GF-D8 (cell line): ENCODE measurements at places on chromosomes 4 and X.

DNA sequence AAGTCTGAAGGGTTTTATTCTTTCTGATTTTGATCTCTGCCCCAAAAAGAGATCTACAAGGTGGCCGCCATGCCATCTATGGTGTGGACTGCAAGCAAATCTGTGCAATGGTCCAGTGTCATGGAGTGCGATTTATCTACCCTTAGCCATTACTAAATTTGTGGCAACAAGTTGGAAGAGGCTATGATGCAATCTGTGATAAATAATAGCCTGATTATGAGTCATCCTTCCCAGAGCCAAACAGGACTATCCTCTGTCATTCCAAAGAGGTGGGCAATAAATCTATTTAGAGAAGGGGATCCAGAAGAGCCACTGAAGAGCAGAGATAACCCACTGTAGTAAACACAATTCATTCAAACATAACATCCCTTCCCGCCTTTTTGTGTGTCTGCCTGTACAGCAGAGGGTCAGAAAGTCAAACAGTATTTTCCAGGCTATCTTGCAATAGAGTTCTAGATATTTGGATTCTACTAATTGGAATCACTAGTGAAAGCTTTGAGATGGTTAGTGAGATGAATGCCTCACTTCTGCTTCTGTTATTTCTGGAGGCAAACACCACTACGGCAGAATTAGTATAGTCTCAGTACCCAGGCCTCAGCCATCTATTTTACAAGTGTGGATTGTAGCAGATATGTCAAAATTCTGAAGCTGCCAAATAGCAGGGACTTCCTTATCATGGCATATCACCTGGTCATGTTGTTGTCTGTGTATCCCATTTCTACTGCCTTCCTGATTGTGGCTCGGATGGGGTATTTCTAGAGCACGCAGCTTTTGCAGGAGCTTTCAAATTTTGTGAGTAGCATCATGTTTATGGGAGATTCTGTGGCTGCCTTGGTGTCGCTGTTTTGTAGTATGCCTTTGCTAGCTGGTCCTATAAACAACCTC lies 192.0 kb downstream of the SMIM20 start:
- no peak for DNase-seq

- no peak for DNase-seq
Observed at GRCh38 chr4:4994312-4995097, 24.8 kb downstream of the CYTL1 start.

- no peak for DNase-seq
Observed at GRCh38 chr4:38954727-38955126, 77.5 kb downstream of the TMEM156 start.

- DNase-seq, result no peak
Observed at GRCh38 chr4:165779950-165780670, 92.9 kb upstream of the TLL1 start.

GRCh38 chrX:68433155-68433980 lies at the start of gene OPHN1:
Gene OPHN1 (minus strand): TSS chrX:68433495. CDS start chrX:68433020, 475 bp downstream.
- peak; percentile 1 for DNase-seq

GRCh38 chr4:24980064-24980690 lies 50.6 kb downstream of the LGI2 start:
- peak; percentile 52 for DNase-seq

DNA sequence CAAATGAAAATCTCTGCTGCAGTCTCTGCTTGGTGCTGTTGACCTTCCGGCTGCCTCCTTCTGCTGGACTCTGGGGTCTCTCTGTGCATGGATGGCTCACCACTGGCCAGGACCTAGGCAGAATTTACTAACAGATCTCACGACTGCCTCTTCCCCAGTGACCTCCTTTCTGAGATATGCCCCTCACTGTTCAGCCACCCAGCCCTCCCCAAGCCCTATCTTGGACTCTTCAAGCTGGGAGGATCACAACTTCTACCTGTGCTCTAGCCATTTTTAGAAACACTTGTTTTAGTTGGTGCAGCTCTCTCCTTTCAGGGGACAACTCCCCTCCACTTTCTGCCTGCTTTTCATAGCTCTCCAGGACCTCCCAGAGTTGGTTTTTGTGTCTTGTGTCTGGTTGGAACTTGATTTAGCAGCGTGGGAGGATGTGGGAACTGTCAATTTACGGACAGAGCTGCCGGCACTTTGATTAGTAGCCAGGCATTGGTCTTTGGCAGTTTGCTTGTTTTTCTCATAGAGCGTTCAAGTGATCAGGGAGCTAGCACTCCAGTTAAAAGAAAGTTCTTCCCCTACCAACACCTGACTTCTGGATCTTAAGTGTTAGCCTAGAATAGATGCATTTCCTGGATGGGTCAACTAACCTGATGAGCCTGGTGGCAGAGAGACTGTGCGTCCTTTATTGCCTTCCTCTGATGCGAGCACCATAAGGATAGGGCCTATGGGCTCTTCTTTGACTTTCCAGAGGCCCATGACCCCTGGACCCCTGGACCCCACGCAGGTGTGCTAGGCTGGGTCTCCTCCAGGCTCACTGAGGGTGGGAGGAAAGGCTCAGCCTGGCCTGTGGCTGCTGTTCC lies 6.5 kb downstream of the RGS12 start:
- no peak for DNase-seq

GRCh38 chr4:66565801-66566200 lies 895.5 kb upstream of the EPHA5 start:
- no peak for DNase-seq

GRCh38 chrX:11470250-11470974 lies 177.2 kb downstream of the AMELX start:
- DNase-seq, result no peak

DNA sequence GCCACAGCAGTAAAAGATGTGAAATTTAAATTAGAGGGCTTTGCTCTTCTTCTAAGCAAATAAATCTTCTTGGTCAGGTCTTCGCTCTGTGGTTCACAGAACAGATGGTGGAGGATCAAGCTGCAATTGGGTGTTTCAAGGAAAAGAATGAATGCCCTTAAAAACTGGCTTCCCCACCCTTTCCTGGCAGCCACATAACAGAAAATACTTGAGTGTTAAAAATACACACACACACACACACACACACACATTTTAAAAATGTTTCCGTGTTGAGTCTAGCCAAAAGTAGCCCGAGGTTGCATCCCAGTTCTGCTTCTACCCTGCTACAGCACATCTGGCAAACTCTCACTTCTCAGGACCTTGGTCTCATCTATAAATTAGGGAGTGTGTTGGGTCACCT lies 56.7 kb upstream of the FGFBP2 start:
- DNase-seq, result no peak

DNA sequence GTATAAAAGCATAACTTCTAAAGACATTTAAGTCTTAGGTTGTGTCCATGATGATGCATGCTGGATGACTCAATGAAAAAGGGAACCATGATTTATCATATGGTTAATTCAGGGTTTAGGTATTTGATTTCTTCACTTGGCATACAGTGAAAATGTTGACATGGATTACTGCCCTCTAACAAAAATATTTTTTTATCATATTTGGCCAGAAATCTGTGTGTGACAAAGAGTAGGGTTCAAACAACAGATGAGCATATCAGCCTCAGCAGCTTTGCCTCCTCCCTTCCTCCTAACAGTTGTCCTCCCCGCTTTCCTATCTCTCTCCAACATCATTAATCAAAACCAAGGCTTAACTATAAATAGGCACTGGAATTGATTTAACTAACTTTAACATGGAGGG lies 46.3 kb downstream of the ARHGAP6 start:
- DNase-seq, result no peak

GRCh38 chr4:109662771-109663170 lies 40.5 kb downstream of the CASP6 start:
- no peak for DNase-seq

GRCh38 chrX:113510586-113510985 lies 670.0 kb upstream of the AMOT start:
- no peak for DNase-seq

DNA sequence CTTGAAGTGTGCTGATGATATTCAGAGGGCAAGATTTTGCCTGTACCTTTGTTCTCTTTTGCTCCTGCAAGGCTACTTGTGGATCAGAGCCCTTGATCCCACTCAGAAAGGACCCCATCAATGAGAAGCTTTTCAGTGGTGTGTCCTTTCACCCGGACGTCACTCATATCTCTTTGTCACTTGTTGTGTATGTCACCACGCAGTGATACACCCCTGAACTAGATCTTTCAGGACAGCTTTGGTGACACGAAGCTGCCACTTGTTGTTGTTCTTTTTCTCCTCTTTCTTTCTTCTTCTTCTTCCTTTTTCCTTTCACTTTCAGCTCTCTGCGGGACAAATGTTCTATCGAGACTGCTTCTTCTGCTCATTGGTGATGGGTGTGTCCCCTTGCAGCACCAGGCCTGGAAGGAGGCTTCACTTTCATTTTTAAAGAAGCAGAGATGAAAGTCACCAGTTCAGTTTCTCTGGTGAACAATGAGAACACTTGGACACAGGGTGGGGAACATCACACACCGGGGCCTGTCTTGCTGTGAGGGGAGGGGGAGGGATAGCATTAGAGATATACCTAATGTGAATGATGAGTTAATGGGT lies 83.6 kb downstream of the NBDY start:
- no peak for DNase-seq

- no peak for DNase-seq
Observed at GRCh38 chr4:75845992-75846391, 56.3 kb downstream of the PPEF2 start.

DNA sequence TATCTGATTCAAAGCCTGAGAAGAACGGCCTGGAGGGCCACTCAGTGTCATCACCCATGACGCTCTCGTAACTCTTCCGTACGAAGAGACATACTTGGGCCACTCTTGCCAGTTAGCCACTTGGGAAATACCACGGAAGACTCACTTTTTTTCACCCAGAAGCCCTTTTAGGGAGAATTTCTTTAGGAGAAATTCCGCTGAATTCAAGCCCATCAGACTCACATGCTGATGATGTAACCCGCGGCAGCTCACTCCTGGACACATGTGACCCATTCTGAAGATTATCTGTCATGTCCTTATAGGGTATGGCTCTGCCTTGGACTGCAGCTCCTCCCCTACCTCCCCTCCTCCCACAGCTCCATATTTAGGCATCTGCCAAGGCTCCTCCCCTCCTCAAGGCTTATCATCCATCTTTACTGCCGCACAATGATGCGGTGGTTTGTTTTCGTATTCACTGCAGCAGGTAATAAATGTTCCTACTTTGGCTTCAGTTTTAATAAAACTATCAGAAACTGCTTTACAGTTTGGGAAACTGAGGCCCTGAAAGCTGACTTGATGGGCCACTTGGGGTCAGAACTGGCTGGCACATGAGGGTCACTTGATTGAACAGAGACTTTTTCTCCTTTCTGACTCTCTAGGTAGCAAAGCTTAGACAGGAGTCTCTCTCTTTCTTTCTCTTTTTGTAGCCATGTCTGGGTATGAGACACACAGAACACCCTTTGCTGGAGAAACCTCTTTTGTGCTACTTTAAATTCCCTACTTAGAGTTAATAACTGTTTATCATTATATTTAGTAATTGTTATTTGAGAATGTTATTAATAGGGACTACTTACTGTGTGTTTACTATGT lies 42.1 kb downstream of the RHOH start:
- DNase-seq, result no peak

GRCh38 chr4:186900984-186901383 lies 177.3 kb upstream of the FAT1 start:
- DNase-seq, result no peak

GRCh38 chr4:38684271-38684670 lies 20.3 kb downstream of the KLF3 start:
- no peak for DNase-seq

DNA sequence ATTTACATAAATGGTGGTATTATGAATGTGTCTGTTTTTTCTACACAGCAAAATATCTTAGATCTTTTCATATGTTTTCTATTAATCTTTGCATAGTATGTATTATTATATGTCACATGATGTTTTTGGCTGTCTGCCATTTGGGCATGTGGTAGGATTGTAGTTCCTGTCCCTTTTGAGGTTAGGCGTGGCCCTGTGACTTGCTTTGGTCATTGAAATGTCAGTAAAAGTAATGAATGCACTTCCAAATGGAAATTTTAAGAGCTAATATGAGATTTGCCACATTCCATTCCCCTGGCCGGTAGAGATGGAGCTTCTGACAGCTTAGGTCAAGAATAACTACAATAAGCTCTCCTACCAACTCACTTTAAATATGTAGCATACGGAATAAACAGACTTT lies 45.1 kb downstream of the JADE3 start:
- no peak for DNase-seq

DNA sequence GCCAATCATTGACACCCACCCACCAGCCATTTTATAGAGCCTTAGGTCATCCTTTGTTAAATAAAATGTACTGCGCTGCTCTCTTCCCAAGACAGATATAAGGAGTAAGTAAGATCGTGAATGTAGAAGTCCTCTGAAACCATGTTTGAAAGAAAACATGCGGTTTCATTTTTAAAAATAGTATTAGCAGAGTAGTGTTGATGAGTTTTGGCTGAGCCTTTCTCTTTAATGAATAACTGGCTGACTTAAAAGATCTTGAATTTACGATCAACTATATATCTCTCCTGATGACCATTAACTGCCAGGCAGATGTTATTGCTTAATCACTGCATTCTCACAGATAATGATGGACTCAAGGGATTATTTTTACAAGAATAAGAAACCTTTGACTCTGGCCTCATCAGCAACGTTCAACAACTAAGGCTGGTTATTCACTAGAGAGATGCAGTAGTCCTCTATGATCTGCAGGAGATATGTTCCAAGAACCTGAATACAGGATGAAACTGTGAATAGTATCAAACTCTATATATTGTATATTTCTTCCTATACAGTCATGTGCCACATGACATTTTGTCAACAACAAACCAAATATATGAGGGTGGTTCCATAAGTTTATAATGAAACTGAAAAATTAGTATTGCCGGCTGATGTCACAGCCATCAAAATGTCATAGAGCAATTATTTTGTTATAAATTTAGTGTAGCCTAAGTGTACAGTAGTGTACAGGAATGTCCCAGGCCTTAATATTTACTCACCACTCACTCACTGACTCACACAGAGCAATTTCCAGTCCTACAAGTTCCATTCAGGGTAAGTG lies 80.8 kb downstream of the FAM13A start:
- DNase-seq, result no peak

DNA sequence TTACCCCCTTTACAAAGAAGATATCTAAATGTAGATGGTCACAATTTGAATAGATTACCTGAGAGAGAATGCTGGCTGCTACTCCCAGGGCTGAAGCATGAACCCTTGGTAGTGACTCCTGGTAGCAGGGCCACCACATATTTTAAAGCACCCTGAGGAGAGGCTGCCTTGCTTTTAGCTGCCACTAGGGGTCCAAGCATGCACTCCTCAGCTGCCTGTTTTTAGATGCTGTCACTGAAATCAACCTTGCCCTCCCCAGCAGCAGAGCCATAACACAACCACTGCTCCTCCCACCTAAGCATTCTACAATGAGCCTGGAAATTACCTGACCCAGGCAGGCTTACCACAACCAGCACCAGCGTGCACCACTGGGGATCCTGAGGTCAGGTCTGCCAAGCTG lies 850.9 kb downstream of the FAM133A start:
- DNase-seq, result no peak

DNA sequence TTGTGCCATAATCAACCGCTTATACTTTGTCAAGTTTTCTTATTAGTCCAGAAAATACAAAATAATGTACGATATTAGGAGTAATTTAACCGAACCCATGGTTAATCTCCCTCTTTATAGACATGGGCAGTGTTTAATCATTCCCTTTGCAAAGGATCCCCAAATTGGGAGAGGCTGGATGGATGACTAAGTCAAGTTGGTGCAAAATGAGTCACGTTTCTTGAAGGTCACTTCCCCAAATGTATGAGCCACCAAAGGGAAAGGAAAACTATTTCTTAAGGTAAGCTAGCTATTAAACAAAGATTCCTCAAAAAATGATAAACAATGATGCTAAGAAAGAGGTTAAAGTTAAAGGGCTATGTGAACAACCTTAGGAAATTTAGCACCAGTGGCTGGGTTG lies 17.5 kb downstream of the MAML3 start:
- DNase-seq, result no peak

GRCh38 chr4:55906323-55906722 lies 42.4 kb upstream of the CEP135 start:
- no peak for DNase-seq
